ENCODE measurements at places on chromosomes 2 and 18.

- no peak for DNase-seq
These were observed 21.2 kb downstream of the TRIB2 start for GRCh38 chr2:12737738-12738485.

- DNase-seq = no peak
These were observed 208.3 kb upstream of the HDAC4 start for GRCh38 chr2:239609162-239609561.

- DNase-seq = no peak
These were observed 38.1 kb downstream of the TRAK2 start for GRCh38 chr2:201413143-201413542.

DNA sequence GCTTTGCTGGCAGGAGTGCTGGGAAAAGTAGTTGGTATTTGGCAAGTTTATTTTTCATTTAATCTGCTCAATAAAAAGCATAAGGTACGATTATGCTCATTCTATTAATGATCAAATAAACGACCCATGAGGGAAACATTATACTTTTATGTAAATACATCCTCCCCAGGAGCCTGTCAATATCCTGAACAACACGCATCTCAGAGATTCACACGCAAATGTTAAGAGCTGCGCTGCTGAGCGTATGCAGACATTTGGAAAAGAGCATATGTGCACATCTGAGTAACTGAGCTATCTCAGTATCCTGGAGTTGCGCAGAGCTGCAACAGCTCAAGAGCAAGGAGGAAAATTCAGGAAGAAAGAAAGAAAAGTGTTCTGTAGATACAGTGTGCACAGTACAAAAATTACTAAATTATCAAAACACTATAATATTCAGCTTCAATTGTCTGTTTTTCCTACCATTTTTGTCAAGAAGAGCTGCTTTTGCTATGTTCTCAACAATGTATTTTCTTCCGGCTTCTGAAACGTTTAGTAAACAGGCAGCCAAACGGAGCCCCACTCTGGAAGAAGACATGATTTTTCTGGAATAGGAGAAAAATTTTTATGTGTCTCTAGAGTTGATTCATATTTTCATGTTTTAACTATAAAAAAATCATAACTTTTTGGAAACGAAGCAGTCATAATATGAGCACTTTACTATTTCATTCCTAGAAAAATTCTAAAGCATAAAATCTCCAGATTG is 2.4 kb downstream of the FTCDNL1 start:
- peak; percentile 59 for DNase-seq

DNA sequence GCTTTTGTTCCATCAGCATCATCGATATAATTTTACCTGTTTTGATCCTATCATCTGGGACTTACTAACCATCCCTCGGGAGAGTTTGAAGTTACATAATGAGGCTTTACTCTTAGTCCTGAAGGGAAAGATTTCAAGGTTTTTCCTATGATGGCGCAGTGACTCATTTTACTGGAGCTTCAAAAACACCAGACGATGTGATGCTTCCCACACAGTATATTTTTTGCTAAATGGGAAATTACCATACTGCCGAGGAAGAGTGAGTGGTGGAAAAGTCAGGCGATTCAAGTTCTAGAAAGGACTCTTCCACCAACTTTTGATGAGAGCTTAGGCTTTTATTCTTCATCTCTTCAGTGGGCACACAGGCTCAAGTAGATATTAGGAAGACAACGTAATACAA is 44.6 kb upstream of the GCG start:
- DNase-seq = no peak

GRCh38 chr2:15673919-15674636 is 82.4 kb downstream of the DDX1 start:
- DNase-seq = no peak
